ENCODE measurements at places on chromosomes 2 and 18. TPM values are rescaled to one million over a fixed set of nuclear protein-coding genes. Genes with fewer than 3 reads are reported as not detected.
A peak's percentile ranks its signal among the peaks of the same experiment; 100 is the strongest.

The ACVR1C gene
- 0.10 TPM for polyA plus RNA-seq

The HDHD2 gene
- 29.6 TPM for polyA plus RNA-seq

The CYTIP gene
- polyA plus RNA-seq, result 0.80 TPM

The ATIC gene
- 46.3 TPM for polyA plus RNA-seq

The PLGLB2 gene
- not detected for polyA plus RNA-seq

The GULP1 gene
- polyA plus RNA-seq, result 21.0 TPM

The LHCGR gene
- not detected for polyA plus RNA-seq

The CPLX4 gene
- polyA plus RNA-seq, result not detected

The CAPN14 gene
- polyA plus RNA-seq, result not detected

The NOSTRIN gene
- polyA plus RNA-seq, result 9.2 TPM

GRCh38 chr2:20455076-20455587 is 8.3 kb downstream of the RHOB start:
- DNase-seq, result no peak

- no peak for DNase-seq
Observed at GRCh38 chr2:236159778-236160170, 8.4 kb downstream of the GBX2 start.

GRCh38 chr2:148926291-148926961 is 51.4 kb downstream of the KIF5C start:
- peak; percentile 35 for DNase-seq

- no peak for DNase-seq
Observed at GRCh38 chr2:199488772-199489400, 31.1 kb upstream of the SATB2 start.

DNA sequence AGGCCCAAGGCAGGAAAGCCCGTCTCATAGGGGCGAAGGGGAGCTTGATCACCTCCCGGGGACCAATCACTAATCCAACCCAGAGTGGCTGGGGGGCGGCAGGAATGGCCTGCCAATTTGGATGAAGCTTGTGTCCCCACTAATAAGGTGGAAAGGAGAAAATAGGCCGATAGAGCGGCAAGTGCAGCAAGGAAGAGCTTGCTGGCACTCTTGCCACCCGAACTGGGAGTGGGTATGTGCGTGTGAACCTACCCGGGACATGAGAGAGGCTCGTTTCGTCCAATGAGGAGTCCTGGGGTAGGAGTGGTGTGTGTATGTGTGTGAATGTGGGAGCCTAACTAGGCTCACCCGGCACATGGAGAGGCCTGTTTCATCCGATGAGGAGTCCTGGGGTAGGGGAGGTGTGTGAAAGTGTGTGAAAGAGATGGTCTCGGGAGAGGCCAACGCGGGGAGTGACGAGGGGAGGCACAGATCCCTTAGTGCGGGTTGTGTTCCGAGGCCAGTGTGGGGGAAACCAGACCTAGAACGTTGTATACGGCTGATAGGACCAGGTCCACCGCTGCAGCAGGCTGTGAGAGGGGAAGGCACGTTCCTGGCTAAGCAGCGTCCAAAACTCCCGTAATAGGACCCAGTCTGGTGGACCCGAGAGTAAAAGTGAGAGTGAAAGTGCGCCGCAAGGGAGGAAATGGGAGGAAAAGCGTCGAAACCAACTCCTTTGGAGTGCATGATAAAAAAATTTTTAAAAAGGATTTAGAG is 47.1 kb upstream of the SELENOI start:
- DNase-seq, result peak; percentile 59

DNA sequence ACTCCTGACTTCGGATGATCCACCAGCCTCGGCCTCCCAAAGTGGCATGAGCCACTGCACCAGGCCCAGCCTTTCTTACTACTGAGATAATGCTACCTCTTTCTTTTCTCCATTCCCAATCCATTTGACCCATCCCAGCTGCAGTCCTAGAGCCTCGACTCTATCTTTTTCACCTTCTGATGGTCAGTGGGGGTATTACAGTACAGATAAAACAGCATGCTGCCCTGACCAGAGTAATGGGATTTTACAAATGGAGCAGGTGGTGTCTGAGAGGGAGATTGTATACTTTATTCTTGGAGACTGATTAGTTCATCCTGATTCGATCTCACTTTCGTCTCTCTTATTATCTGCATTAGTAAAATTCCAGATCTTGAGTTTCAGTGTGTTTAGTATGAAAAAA is 238.6 kb upstream of the TNP1 start:
- DNase-seq, result no peak

DNA sequence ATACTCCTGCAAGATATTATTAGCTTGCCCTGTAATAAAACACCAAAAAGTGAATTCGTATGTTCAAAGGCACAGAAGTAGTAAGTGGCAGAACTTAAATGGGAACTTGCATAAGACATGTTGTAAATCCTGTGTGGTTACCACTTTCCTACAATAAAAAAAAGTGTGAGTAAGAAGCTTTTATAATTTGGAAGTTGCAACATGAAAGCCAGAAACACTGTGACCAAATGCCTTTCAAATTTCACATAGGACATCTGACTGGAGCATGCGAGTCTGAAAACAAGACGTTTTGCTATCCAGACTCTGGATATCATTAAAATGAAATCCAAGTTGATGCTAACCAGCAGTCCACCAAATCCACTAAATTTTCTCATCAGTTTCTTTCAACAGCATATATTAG is 886.2 kb upstream of the NRXN1 start:
- DNase-seq, result no peak

DNA sequence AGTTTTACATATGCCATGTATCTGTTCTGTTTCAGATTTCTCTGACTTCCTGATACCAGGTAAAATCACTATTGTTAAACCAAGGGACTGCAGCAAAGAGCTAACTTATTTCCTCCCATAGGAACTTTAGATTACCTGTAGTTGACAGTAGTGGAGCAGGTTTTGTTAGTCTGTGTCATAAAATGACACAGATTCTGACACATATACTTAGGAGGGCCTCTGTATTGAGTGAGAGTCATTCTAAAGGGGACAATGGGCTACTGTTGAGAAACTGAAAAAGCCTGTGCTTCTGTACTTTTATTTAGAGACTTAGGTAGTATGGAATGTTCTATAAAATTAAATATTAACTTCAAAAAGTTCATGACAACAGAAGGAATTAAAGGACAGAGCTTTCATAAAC is 48.2 kb downstream of the KCMF1 start:
- DNase-seq, result no peak

DNA sequence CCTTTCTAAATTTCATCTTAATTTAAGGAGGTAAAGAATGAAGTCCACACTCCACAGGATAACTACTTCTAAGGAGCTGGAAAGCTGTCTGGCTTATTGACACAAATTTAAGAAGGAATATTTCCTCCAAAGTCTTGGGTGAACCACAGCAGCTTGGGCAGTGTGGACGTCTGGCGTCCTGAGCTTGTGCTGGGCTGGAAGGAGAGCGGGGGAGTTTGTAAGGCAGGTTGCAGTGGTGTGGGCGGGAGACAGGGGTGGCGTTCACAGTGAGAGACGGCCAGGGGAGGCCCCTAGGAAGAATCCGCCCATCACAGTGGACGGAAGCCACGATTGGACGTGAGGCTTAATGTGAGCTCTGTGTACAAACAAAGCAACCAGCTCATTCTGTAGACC is 25.7 kb downstream of the ADI1 start:
- DNase-seq, result peak; percentile 46

DNA sequence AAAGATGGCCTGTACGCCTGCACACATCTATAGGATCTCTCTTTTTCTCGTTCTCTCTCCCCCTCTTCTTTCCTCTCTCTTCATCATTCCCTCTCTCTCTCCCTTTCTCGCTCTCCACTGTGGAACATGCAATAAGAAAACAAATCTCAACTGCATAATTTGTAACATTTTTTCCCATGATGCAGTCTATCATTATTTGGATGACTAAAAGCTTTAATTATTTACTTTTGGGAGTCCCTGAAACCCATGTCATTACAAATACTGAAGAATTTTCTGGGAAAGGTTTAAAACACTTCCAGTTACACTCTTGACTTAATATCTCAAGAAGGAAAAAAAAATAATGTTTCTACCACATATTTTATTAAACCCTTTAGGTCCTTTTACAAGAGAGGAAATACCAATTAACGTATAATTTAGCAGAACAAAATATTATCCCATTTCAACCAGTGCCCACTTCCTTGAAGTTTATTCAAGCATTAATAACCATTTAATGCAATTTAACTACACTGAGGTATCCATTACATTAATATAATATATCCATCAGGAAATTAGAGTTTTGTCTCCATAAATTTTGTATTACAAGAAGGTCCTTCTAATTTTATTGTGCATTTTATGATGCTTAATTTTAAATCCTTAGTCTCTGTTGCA is 1615.2 kb upstream of the ACVR2A start:
- DNase-seq, result no peak

DNA sequence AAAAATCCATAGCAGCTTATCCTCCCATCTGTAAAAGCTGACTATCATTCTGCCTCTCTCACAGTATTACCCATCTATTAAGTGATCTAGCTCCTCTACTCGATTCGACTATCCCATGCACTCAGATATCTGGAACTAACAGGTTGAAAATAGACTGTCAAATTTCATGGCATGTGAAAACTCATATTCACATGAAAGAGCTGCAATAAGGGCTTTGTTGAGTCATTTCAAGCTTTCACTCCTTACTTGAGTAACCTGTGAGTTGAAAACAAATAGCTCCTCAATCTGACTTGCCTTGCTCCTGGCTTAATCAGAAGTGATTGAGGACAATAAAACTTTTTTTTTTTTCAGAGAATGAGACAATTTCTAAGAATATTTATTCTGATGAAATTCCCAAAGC is 192.4 kb upstream of the ERBB4 start:
- no peak for DNase-seq

DNA sequence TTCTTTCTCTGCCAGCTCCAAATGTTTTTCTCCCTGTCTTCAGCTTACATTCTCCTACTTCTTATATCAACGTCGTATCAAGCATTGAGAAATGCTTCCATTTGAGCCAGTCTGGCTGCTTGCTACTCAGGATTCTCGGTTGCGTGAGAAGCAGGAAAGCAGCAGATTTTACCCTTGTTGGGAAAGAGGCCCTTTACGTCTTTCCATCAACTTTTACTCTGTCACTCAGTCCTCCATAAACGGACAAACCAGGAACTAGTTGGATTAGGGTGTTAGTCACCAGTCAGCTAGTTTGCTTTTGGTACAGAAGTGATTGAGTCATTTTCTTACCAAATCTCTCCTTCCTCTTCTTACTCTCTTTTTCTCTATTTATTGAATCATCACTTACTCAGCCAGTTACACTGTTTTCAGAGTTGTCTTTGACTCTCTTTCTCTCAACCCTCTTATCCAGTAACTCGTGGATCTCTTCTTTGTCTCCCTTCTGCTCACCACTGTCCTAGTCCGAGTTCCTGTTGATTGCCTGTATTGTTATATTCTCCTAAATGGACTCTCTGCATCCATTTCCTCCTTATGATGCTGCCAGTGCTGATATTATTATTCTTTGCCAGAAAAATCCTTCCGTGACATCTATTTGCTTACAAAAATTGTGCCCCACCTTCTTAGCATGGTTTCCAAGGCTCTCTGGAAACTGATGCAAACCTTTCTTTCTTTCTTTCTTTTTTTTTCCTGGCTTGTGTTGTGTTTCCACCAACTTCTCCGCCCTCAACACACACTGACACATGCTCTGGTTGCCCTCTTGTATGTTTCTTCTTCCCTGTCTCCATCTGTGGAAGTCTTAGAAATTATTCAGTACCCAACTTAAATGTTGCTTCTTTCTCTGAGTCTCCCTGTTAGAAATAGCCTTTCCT is 61.5 kb downstream of the VRK2 start:
- no peak for DNase-seq

- no peak for DNase-seq
Observed at GRCh38 chr2:96239745-96240264, 26.0 kb downstream of the TMEM127 start.

DNA sequence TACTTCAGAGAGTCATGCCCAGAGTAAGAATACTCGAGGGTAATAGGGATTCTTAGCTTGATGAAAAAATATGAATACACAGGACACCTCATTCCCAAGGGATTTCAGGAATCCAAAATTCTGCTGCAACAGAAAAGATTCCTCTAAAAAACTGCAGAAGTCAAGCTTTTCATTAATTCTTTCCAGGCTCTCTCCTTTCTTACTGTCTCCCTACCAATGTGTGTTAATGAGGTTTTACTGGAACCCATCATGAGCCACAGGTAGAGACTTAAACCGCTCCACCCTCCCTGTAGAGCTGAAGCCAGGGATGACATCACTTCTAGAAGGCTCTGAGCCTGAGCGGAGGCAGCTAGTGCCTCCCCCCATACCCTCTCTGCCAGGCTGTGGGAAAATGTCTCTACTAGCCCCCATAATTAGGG is 3.4 kb downstream of the SDC1 start:
- no peak for DNase-seq

DNA sequence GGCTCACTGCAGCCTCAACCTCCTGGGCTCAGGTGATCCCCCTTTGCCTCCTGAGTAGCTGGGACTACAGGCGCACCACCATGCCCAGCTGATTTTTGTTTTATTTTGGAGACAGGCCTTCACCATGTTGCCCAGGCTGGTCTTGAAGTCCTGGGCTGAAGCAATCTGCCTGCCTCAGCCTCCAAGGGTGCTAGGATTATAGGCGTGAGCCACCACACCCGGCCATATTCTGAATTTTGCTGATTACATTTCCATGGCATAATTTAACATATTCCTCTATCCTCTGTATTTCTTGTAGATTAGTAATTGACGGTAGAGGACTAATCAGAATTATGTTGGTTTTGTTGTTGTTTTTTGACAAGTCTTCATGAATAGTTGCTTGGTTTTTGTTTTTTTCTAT is 50.6 kb downstream of the MEX3C start:
- DNase-seq, result no peak

- no peak for DNase-seq
Observed at GRCh38 chr2:26615860-26616705, 25.1 kb downstream of the CIB4 start.

DNA sequence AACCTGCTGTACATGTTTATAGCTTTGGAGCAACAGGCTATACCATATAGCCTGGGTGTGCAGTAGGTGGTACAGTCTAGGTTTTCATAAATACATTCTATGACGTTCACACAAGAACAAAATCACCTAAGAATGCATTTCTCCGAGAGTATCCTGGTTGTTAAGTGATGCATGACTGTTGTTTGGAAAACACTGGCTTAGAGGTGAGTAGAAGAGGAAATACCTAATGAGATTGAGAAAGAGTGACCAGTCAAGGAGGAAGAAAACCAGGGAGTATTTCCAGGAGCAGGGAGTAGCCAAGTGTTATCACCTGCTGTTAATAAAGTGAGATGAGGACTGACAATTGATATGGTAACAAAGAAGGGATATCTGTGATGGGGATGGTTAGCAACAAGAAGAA is 2.9 kb upstream of the ZNF892 start:
- no peak for DNase-seq

DNA sequence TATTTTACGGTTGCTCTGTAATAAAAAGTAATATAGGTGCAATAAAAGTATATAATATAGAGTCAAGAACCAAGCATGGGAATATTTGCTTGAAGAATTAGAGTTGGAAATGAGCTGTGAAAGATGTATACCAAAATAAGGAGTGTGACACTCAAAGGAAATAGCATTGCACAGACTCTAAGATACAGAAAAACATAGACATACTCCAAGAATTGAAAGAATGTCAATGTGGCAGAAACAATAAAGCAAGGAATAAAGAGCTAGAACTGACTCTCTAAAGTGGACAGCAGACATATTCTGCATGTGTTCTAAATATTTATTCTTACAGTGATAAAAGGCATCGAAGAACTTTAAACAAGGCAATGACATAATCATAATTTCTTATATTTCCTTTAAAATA is 561.1 kb upstream of the SETBP1 start:
- no peak for DNase-seq

GRCh38 chr2:229388731-229389130 is 117.6 kb upstream of the PID1 start:
- DNase-seq, result peak; percentile 51

- peak; percentile 4 for DNase-seq
Observed at GRCh38 chr2:157055660-157056199, 201.8 kb upstream of the GALNT5 start.
